ENCODE measurements at places on chromosomes 4 and X. TPM values are rescaled to one million over a fixed set of nuclear protein-coding genes. Genes with fewer than 3 reads are reported as not detected.

The NSUN7 gene
- 1.7 TPM for total RNA-seq

- DNase-seq: no peak
Observed at GRCh38 chr4:71074452-71075299, 81.2 kb downstream of the DCK start.

DNA sequence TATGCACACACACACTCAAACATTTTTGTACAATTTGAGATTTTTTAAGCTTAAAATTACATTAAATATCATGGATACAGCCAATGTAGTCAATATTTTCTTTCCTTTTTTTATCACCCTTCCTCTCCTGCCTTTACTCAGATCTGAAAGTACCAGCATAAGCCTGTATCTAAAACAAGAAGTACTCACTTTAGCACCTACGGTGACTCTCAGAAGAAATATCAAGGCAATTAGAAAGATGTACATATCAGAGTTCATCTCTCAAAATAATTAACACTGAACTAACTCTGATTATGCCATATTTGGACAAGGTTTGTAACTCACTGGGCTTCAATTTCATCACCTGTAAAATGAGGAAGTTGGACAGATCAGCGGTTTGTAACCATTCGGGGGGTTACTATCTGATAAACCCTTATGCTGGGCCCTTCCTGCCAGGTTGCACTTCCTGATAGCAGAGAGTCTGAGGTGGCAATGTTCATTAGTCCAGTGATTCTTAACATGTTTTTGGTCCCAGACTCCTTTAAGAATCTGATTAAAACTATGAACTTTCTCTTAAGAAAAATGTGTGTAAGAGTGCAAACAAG is 5.7 kb upstream of the GPR174 start:
- no peak for DNase-seq

DNA sequence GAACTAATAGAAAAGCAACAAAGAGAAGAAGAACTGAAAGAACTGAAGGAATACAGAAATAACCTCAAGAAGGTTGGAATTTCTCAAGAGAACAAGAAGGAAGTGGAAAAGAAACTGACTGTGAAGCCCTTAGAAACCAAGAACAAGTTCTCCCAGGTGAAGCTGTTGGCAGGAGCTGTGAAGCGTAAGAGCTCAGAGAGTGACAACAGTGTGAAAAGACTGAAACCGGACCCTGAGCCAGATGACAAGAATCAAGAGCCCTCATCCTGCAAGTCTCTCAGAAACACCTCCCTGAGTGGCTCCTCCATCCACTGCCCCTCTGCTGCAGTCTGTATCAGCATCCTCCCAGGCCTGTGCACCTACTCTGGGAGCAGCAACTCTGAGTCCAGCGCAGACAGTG is 8.4 kb upstream of the FHDC1 start:
- DNase-seq: no peak

The RIPPLY1 gene
- not detected for total RNA-seq

DNA sequence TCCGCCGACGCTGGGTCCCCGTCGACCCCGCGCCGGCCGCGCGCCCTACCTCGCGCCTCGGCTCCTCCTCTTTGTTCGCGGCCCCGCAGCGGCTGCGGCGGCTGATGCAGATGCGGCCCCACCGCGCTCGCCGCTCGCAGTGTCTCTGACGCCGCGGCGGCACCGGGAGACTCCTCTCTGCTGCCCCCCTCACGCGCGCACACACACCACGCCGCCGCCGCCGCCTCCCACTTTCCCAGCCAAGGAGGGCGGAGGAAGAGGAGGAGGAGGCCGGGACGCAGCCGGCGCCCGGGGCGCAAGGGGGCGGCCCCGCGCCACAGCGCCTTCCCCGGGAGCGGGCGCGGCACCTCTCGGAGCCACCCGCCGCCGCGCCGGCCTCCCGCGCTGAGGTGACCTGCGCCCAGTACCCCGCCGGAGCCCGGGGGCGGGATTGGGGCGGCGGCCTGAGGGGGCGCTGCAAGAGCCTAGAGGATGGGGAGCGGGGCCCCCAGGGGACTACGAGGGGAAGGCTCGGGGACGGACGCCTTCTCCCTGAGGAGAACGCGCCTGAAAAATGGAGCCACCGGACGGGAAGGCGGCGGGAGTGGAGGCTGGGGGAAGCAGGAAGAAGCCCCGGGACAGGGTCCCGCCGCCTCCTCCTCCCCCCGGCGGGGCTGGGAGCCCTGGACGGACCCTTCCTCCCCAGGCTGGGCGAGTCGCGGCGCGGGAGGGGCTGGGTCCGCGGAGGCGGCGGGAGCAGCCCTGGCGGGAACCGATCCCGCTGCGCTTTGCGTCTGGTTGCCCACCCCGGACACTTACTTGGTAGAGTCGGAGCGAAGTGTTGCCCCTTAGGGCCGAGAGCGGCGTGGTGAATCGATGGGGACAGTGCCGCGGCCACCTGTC is at the start of gene SH3RF1:
Gene SH3RF1, minus strand, starts transcription at position 147 of the 882 bp plus-strand sequence. CDS start 1,744 bp downstream, outside the sequence.
- peak; percentile 95 for DNase-seq

GRCh38 chr4:184387351-184387750 is 87.0 kb downstream of the IRF2 start:
- no peak for DNase-seq

DNA sequence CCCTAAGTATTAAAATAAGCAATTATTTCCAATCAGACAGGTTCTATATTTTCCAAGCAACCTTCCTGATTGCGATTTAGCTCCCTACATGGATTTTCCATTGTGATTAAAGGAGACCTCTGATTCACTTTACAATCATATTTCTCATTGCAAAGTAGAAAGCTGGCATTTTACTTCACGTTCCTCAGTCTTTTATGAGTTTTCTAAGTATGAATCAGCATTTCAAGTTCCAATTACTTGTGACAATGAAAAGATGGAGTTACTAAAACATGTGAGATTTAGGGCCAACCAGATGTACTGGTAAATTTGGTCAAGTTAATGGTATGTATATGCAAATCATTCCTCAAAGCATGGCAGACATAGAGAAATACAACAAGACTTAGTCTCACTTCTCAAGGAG is 206.2 kb downstream of the KCNIP4 start:
- DNase-seq: no peak

- no peak for DNase-seq
Observed at GRCh38 chr4:17619416-17620105, 5.1 kb downstream of the MED28 start.

DNA sequence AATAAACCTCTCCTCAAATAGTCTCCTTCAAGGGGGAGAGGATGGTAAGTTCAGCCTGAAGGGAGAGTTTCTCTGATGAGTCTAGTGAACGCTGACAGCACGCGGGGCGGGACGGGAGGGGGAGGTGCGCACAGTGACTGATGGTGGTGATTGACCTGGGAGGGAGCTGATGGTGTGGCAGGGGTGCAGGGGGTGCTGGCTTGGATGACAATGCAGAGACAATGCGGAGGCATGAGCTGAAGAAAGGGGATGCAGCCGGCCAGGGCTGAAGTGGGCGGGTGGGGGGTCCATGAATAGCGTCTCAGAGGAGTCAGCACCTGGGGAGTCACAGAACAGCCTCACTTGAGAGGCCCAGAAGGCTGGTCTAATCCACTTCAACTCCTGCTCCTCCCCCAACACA is 142.5 kb upstream of the PJA1 start:
- no peak for DNase-seq

DNA sequence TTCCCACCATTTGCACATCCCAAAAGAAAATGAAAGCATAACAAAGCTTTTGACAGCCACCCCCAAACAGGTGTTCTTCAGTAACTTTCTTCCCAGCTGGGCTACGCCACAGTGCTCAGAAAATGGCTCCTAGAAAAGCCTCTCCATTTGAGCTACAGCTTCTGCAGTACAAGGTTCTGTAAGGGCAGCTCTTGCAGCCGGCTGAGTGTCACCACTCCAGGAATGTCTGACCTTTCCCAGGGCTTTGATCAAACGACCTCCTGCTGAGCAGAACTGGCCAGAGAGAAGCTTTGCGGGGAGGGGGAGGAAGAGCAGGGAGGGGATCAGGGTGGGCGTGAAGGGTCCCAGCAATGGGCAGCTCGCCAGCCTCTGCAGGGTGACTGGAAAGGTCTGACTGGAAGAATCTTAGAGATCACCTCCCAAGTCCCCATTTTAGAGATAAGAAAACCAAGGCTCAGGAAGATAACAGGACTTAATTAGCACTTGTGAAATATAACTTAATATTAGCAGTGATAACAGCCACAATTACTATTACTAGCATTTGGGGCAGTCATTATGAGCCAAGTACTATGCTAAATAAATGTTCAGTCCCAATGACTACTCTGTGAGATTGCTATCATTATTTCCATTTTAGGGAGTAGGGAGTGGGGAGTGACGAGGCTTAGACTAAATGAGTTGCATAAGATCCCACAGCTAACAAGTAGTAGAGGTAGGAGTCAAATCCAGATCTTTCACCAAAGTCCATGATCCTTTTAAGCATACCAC is 51.1 kb downstream of the LEF1 start:
- DNase-seq: no peak

The CRLF2 gene
- 0.22 TPM for total RNA-seq

DNA sequence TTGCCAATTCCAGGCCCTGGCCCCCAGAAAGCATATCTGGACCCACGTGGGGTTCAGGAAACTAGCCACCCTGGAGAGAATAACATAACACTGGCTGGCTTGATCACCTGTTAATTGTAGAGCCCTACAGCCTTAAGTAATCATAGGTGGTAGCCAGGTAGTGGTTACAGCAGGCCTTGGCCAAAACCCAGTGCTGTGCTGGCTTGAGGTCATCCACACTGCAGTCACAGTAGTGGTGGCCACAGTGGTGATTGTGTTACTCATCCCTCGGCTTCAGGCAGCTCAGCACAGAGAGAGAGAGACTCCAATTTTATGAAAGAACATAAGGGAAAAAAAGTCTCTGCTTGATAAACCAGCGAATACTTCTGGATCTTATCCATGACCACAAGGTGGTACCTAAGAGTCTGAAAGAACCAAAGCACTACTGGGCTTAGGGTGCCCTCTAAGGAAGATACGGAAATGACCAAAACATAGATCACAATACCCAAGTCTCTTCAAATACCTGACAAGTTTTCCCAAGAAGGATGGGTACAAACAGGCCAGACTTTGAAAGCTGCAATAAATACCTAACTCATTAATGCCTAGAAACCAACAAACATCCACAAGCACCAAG is 46.6 kb upstream of the CDX4 start:
- no peak for DNase-seq

The SAGE1 gene
- total RNA-seq: not detected

GRCh38 chr4:56342746-56343145 is 44.5 kb downstream of the AASDH start:
- DNase-seq: no peak

- no peak for DNase-seq
Observed at GRCh38 chr4:3732076-3733028, 33.8 kb upstream of the ADRA2C start.

GRCh38 chr4:119233750-119234149 is 21.2 kb downstream of the USP53 start:
- no peak for DNase-seq

The TAF7L gene
- 0.26 TPM for total RNA-seq

The ENPEP gene
- total RNA-seq: 13.9 TPM

- no peak for DNase-seq
Observed at GRCh38 chr4:54272051-54272450, 43.0 kb downstream of the PDGFRA start.

GRCh38 chrX:45628041-45628440 is 427.4 kb upstream of the DIPK2B start:
- DNase-seq: no peak

DNA sequence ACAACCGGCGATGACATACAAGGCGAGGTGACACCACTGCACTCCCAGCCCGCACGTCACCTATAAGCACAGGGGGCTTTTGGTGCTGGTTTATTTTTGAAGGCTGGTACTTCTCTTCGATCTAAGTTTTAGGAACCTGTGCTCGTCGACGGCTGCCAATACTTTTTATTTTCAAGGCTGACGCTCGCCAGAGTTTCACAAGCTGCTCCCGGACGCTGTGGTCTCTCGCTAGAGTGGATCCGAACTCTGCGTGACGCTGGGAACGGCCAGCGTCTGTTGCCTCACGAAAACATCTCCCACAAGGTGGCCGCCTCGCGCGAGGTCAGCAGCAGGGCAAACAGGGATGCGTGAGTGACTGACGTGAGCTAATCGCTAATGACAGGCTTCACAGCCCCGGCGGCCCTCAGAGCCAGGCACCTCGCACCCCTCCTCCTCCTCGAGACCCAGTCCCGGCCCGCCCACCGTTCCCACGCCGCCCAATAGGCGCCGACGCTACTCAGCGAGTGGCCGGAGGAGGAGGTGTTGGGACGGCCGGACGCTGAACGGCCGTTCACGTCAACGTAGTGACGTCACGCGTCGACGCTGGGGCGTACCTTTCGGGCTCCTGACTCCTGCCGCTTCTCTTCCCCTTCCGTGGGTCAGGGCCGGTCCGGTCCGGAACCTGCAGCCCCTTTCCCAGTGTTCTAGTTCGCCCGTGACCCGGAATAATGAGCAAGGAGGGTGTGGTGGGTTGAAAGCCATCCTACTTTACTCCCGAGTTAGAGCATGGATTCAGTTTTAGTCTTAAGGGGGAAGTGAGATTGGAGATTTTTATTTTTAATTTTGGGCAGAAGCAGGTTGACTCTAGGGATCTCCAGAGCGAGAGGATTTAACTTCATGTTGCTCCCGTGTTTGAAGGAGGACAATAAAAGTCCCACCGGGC is at the start of gene CLCN3:
Gene CLCN3, plus strand, starts transcription at position 621 of the 922 bp plus-strand sequence. CDS start 15,351 bp downstream, outside the sequence.
- peak; percentile 100 for DNase-seq

The NPY5R gene
- total RNA-seq: 3.5 TPM

The TMEM255A gene
- total RNA-seq: 1.00 TPM

The VEGFD gene
- total RNA-seq: 8.2 TPM

DNA sequence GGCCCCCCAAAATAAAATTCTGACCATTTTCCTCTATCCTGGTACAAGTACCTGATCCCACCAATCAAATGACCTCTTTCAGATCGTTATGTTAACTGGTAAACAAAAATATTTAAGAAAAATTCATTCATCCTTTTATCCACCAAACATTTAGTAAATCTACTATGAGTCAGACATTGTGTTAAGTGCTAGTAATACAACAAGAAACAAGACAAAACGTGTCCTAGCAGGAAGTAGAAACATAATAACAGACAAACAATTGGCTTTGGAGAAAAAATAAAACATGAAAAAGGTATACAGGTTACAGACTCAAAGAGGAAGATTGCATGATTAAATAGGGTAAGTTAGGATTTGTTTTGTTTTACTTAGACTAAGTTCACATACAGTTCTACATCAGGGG is 43.7 kb downstream of the ANTXR2 start:
- DNase-seq: no peak

The KLB gene
- total RNA-seq: 7.4 TPM

DNA sequence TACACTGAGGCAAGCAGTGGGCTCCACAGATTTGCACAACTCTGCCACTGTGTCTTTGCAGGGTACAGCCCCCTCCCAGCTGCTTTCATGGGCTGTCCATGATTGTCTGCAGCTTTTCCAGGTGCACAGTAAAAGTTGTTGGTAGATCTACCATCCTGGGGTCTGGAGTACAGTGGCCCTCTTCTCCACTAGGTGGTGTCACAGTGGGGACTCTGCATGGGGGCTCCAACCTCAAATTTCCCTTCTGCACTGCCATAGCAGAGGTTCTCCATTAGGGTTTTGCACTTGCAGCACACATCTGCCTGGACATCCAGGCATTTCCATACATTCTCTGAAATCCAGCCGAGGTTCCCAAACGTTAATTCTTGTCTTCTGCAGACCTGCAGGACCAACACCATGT is 1002.3 kb downstream of the FAM133A start:
- DNase-seq: no peak

GRCh38 chr4:170167678-170168077 is 77.9 kb upstream of the AADAT start:
- DNase-seq: no peak

Data from mesenteric fat pad (tissue), 1 donor.